Esophagus squamous epithelium (tissue), 5 donors: ENCODE measurements at places on chromosomes 12 and 14. TPM values are rescaled to one million over a fixed set of nuclear protein-coding genes. Genes with fewer than 3 reads are reported as not detected.

- DNase-seq, result no peak
- H3K27me3 ChIP-seq, result peaks cover 10% of the 10 kb centered on the region
- H3K4me1 ChIP-seq, result peaks cover 9% of the 10 kb centered on the region
- H3K36me3 ChIP-seq, result no peaks in the 10 kb centered on the region
- no peak overlapping the region for H3K4me3 ChIP-seq
- H3K27ac ChIP-seq, result no peak overlapping the region
These were observed 4.9 kb upstream of the WIF1 start for GRCh38 chr12:65125975-65126374.

RIN3 gene
- total RNA-seq, result 1.9 TPM

PNP gene
- total RNA-seq, result 84.4 TPM

NINJ2 gene
- total RNA-seq, result 14.9 TPM

DNA sequence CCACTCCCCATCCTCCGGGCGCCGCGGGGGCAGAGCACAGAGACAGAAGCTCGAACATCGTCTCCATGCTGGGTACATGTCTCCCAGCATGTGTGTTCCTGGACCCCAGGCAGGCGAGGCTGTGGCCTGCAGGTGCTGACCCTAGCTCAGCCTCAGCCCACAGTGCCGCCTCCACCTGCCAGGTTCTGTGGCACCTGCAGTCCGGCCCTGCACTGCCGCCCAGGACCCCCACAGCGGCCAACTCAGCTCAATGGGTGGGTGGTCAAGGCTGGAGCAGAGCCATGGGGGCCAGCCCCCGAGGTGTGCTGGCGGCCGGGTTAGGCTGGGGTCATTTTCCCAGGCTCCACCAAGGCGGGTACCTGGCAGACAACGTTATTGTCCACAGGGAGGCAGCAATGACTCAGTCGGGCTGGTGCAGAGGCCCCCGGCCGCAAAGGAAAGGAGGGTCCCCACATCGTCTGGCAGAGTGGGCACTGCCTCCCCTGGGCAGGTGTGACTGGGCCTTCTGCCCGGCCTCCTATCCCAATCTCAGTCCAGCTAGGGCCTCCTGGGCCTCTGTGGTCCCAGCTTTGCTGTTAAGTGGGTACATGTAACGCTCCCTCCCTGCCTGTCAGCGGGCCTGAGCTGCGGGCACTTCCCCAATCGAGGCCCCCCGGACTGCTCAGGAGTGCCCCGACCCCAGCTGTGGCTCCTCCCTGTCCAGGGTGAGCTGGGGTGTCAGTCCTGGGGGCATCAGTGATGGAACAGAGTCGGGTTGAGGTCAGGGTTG is 20.2 kb upstream of the NUDT14 start:
- H3K4me3 ChIP-seq, result no peak overlapping the region
- peaks cover 31% of the 10 kb centered on the region for H3K4me1 ChIP-seq
- DNase-seq, result no peak
- H3K36me3 ChIP-seq, result no peaks in the 10 kb centered on the region
- no peak overlapping the region for H3K27ac ChIP-seq

- no peaks in the 10 kb centered on the region for H3K4me1 ChIP-seq
- H3K36me3 ChIP-seq, result no peaks in the 10 kb centered on the region
- DNase-seq, result no peak
- H3K27me3 ChIP-seq, result no peaks in the 10 kb centered on the region
These were observed 173.8 kb upstream of the MIS18BP1 start for GRCh38 chr14:45426685-45427282.

GRCh38 chr12:50241178-50241577 is 42.1 kb downstream of the LIMA1 start:
- H3K27ac ChIP-seq, result no peak overlapping the region
- H3K4me3 ChIP-seq, result no peak overlapping the region
- no peaks in the 10 kb centered on the region for H3K27me3 ChIP-seq
- no peaks in the 10 kb centered on the region for H3K36me3 ChIP-seq

DNA sequence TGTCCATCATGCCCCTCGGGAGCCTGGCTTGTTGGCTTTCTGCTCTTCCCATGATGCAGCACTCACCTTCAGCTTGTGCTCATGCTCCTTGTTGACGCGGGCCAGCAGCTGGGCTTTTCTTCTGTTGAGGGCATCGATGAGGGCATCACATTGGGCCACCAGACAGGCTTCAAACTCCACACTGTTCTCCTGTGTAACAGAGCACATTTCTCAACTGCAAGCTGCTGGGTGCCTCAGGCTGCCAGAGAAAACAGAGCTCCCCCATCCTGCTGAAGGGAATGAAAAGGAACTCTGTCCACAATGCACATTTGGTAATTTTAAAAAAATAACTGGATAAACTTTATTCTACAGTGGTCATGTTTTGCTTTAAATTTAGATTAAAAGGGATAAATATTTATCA is 72.1 kb downstream of the TRIM9 start:
- no peak for DNase-seq
- no peak overlapping the region for H3K4me3 ChIP-seq
- H3K27me3 ChIP-seq, result peaks cover 6% of the 10 kb centered on the region
- H3K27ac ChIP-seq, result no peak overlapping the region
- H3K4me1 ChIP-seq, result no peaks in the 10 kb centered on the region

- no peaks in the 10 kb centered on the region for H3K27me3 ChIP-seq
- no peak overlapping the region for H3K4me3 ChIP-seq
These were observed 366.8 kb downstream of the VRK1 start for GRCh38 chr14:97164021-97164420.
